ENCODE measurements at places on chromosomes 1 and 21.

GRCh38 chr1:43232074-43232473, 37.7 kb upstream of the TMEM125 start:
- DNase-seq: no peak

DNA sequence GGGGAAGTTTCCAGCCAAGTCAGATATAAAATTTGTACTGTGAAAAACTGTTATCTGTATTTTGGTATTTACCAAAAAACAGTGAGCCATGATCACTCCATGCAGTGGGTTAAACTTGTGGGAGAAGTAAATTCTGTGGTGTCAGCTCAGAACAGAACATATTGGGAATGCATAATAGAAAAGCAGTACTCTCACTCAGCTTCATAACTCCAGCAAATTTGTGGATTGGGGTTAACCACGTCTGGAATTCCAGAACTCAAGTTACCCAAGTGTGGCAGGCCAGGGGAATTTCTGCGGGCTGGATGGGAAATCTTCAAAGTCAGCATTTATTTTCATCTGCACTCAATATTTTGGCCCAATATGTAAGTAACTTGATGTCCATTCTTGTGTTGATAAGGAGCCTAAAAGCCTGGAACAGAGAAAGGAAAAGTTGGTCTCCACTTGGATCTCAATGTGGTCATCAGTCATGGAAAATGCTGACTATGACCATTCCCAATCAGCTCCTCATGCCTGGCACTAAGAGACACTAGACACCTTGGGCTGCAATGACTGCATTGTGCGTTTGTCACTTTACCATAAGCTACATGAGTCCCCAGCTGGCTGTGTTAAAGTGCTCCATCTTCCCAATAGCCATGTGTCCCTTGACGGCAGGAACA, 39.1 kb upstream of the ENAH start:
- no peak for DNase-seq

GRCh38 chr1:228367798-228368791, 38.5 kb downstream of the TRIM11 start:
- no peak for DNase-seq

GRCh38 chr1:61269602-61270001, 187.2 kb downstream of the NFIA start:
- DNase-seq: no peak

DNA sequence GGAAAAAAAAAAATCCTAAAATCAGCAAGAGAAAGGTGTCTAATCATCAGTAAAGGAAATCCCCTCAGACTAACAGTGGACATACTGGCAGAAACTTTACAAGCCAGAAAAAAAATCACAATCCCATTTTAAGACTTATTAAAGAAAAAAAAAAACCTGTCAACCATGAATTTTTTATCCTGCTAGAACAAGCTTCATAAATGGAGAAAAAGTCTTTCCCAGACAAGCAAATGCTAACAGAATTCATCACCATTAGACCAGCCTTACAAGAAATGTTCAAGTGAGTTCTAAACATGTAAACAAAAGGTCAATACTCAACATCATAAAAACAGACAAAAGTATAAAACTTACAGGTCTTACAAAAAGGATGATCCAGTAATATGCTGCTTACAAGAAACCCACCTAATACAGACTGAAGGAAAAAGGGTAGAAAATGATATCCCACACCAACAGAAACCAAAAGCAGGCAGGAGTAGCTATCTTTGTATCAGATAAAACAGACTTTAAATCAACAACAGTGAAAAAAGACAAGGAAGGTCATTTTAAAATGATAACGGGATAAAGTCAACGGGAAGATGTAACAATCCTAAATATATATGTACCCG, 129.6 kb downstream of the EVI5 start:
- DNase-seq: no peak
